ENCODE measurements at places on chromosomes 12 and 14. TPM values are rescaled to one million over a fixed set of nuclear protein-coding genes. Genes with fewer than 3 reads are reported as not detected.

DNA sequence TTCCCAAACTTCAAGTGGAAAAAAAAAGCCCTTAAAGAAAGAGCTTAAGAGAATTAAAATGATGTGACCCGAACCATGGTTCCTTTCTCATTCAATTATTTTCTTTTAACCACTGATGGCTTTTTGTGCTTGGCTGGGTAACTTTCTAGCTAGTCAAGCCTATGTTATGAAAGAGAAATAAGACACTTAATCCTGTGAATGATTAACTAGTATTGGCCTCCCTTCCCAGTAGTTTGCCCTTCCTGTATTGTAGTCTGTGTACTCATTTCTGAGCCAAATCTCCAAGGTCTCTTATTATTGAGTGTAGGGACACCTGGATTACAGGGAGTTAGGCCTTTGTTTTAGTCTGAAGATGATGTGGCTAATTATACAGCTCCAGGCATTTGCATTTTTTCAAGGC, 353.0 kb downstream of the RAD51B start:
- no peak for DNase-seq

The GPR84 gene
- 0.22 TPM for polyA plus RNA-seq

DNA sequence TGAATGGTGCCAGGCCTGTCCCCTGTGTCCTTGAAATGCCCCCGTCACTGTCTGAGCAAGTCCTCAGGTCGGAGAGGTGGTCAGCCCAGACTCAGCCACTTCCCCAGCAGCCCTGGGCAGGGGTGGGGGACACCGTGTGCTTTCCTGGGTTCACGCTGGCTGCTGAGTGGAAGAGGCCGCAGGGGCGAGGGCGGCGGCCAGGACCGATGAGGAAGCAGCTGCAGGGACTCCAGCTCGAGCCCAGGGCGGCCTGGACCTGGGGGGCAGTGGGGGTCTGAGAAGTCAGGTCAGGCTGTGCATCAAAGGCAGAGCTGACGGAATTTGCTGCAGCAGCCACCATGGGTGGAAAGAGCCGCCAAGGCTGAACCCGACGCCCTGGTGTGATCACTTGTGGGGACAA, 28.4 kb downstream of the NOC4L start:
- peak; percentile 8 for DNase-seq

- DNase-seq = no peak
Observed at GRCh38 chr12:53651737-53652136, 24.1 kb downstream of the ATP5MC2 start.

GRCh38 chr12:27220055-27220987, 23.8 kb upstream of the STK38L start:
- DNase-seq = no peak

The OAS1 gene
- polyA plus RNA-seq = 47.5 TPM

- DNase-seq = no peak
Observed at GRCh38 chr12:82688596-82688995, 1.9 kb downstream of the TMTC2 start.

GRCh38 chr12:3145033-3145432, 67.9 kb downstream of the TSPAN9 start:
- no peak for DNase-seq

The DNM1L gene
- polyA plus RNA-seq = 36.4 TPM

The GPR65 gene
- 2.2 TPM for polyA plus RNA-seq

The GARIN6 gene
- polyA plus RNA-seq = not detected

DNA sequence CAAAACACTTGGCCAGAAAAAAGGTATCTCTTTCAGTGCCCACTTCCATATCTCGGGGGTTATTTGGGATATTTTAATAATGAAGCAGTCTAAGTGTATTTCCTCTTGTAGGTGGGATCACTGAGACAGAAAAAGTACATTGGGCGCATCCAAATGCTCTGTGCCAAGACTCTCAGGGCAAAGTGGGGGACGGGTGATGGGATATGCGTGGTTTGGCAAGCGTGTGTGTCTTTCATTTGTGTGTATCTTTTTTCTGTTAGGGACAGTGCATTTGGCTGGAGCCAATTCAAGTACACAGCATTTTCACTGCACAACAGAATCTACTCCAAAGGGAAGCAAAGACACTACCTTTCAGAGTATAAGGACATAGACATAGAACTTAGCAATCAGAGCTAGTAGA, 29.3 kb downstream of the SSPN start:
- DNase-seq = no peak

The NUP37 gene
- polyA plus RNA-seq = 22.5 TPM

DNA sequence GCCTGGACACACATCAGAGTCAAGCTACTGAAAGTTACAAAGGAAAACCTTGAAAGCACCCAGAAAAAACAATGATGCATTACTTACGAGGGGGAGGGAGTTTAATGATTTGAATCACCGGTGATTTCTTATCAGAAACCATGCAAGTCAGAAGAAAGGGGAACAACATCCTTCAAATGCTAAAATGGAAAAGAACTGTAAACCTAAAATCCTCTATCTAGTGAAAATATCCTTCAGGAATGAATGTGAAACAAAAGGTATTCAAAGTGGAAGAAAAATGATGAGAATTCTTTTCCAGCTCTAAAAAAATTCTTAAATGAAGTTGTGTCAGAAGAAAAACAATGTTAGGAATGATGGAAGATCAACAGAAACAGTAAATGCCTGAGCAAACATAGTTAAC, 16.8 kb downstream of the SCAF11 start:
- no peak for DNase-seq

The GRIP1 gene
- polyA plus RNA-seq = 0.41 TPM

All from ovary (tissue), 10 donors.